Hematopoietic multipotent progenitor cell (in vitro differentiated cells): ENCODE measurements at places on chromosomes 2 and 18.

DNA sequence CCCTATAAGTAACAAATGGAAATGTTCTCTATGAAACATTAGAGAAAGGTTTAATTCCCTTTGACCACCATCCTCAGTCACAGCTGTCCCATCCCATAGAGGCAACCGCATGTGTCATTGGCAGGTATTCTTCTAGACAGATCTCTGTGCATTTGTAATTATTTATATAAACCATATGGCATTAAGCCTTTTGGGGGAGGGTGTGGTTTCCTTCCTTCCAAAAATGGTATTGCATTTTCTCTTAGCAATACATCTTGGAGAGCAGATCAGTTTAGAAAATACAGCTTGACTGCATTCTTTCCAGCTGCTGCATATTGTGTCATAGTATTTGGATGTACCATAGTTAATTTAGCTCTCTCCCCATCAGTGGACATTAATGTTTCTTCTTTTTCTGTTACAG, 57.7 kb downstream of the LCLAT1 start:
- DNase-seq, result no peak

DNA sequence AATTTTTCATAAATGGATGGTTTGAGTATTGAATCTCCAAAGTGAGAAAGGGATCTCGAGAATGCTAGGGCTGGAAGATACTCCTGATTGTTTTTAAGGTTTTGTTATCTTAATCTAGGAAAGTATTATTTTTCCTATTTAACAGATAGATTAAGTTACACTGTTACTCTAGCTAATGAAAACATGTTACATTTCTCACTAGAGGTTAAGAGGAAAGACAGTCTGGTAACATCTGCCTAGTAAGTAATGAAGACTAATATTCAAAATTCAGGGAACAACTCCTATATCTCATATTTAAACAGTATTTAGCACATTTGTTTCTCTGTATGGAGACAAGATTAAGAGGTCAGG, 2.0 kb downstream of the GALNT3 start:
- no peak for DNase-seq

DNA sequence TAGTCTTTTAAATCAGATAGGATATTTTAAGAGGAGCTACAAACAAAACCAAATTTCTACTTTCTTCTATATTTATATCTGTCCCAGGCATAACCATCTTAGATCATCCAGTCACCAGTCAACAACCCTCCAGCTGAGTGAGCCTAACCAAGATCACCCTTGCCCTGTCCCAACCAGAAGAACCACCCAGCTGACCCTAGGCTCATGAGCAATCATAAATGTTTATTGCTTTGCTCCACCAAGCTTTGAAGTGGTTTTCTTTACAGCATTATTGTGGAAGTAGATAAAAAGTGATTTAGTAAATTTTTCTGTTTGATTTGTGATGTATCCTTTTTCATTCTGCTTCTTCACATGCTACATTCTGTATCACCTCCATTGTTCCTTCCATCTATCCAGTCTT, 167.2 kb upstream of the PIEZO2 start:
- DNase-seq, result no peak

DNA sequence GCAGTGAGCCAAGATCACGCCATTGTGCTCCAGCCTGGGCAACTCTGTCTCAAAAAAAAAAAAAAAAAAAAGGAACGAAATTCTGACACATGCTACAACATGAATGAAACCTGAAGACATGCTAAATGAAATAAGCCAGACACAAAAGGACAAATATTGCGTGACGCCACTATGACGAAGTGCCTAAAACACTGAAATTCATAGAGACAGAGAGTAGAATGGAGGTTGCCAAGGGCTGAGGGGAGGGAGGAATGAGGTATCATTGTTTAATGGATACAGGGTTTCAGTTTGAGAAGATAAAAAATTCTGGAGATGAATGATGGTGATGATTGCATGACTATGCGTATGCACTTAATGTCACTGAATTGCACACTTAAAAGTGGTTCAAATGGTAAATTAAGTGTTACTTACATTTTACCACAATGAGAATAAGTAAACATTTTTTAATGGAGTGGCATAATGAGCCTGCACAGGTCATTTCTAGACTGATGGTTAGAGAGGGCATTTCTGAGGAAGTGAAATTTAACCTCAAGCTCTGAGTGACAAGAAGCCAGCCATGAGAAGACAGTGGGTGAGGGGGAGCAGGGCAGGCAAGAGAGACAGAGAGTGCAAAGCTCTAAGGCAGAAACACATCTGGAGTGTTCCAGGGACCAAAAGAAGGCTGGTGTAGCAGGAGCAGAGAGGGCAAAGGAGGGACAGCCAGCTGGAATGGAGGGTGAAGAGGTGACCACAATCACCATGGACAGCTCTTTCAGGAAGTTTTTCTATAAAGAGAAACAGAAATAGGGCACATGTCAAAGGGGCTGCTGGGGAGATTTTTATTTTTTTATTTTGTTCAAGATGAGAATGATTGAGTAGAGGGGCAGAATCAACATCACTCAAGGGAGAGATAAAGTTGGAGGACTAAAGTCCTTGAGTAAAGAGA, 20.6 kb upstream of the EXOC6B start:
- DNase-seq, result no peak

GRCh38 chr2:180706694-180707093, 273.7 kb upstream of the UBE2E3 start:
- DNase-seq, result no peak

DNA sequence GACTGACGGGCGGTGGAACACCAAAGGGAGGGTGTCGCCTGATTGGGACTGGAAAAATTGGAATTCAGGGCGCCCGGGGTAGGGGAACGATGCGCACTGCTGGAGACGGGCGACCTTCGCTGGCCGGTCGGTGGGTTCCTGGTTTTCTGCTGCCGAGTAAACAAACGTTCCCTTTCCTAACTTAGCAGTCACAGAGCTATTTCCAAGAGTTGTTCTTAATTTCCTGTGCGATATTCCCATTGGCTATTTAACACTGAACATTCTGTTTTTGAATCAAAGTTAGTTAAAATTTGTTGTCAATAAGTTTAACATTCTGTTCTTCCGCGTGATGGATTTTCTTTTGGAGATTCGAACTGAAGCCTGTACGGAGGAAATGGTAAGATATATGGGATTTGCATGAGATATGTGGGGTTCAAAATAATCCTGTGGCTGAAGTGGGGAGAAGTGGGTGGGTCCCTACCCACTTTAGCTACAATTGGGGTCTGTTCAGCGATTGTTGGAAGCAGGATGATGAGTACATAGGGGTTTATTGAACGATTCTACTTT, 862 bp downstream of the C18orf54 start:
- no peak for DNase-seq

DNA sequence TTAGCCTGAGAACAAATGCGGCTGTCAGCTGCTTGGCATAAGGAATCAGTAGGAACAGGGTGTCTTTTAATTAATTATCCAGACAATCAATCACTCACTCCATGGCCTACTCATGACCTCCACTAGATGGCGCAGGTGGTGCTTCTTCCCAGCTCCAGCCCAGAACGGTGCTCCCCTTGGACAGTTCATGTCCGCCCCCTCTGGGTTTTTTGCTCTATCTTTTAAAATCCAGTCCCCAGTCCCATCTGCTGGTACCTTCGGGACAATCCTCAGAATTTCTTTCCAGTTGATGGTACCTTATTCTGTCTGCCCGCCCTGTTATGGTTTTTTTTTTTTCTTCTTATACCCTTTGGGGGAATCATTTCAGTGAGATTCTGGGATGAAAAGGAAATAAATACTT, 99.8 kb downstream of the CACNB4 start:
- peak; percentile 5 for DNase-seq

- no peak for DNase-seq
Observed at GRCh38 chr2:34115076-34115475, 516.0 kb upstream of the FAM98A start.

DNA sequence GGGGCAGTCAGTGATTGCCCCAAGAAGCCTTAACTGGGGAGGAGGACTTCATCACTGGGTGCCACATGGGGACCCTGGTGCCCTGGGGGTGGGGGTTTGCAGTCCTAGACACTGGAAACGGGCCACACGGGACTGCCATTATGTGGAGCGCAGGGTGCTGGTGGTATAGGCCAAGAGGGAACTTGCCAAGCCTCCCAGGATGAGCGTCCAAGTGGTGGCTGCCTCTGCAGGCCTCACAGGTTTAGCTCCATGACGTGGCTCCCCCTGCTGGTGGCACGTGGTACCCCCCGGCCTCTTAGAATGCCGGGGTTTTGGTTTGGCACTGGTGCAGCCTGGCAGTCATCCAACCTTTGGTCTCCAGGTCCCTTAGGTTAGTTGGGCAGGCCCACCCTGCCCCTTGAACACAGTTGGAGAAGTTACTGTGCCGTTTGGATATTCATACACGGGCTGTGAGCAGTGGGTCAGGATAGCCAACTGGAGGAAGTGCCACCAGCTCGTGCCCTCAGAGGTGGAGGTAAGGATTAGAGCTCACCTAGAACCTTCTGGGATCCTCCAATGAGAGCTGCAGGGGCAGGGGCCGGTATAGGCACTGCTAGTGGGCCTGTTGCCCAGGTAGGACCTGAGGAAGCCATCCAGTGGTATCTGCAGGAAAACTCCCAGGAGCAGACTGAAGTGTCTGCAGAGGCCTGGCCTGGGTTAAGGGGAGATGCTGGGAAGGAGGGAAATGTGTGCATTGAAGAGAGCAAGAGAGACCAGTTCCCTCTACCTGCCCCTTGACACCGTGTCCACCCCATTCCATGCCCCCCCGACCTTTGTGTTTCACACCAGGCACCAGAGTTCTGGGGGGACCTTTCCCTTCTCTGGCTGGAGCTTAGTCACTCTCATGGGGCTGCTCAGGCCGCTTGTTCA, 5.7 kb downstream of the PTMA start:
- DNase-seq, result peak; percentile 89

DNA sequence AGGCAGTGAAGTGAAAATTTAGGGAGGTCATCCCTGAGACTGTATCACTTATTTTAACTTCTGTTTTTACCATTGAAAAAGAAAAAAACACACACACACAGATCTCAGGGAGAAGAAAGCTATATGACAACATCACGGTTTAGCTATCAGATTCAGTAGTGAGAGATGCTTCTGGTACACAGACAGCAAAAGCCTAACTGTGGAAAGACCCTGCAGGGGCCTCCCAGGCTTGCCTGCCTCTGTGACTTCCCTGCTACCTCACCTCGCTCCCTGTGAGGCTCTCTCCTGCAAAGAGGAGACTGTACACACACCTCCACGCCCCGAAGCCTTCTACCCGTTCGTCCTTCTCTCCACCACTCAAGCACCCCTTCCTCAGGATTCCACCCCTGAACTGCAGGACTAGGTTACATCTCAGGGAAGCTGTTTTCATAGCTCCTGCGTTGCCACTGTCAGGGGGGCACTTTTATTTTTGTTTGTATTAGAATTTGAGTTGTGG, 86.3 kb downstream of the EPB41L3 start:
- DNase-seq, result no peak

- DNase-seq, result no peak
Observed at GRCh38 chr18:74153793-74154192, 5.5 kb downstream of the TIMM21 start.

DNA sequence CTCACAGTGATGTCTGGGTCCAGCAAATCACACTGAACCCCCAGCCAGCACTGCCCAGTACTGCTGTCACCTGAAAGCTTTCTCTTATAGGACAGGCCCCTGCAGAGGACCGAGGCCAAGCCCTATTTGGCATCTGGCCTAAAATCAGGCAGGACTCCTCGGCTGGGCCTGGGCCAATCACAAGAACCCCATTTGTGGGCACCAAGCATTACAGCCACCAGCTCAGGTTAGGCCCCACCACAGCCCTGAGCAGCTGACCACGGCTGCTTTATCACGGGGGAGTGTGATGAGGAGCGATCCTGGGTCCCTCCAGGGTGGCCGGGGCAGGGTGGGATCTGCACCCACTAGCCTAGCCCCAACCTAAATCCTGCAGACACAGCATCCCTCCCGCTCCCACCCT, 8.2 kb downstream of the BIN1 start:
- no peak for DNase-seq

- DNase-seq, result no peak
Observed at GRCh38 chr18:47968721-47969120, 38.3 kb upstream of the SMAD2 start.

DNA sequence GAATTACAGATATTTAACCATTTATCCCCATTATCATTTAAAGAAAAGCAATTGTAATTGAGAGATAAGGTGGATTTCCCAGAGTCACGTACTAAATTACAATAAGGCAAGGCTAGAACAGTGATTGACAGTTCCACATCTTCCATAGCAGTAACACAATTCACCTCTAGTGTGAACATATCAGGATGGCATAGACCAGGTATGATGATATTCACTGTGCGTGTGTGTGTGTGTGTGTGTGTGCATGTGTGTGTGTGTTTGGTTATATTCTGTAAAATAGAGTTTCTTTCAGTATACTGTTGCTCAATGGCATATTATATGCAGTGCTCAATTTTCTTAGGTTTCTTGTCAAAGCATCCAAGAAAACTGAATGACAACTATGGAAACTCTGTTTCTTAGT, 1.7 kb downstream of the SCN2A start:
- no peak for DNase-seq

- DNase-seq, result no peak
Observed at GRCh38 chr2:197261808-197262226, 48.8 kb downstream of the ANKRD44 start.

- no peak for DNase-seq
Observed at GRCh38 chr2:236545248-236545658, 24.4 kb upstream of the ACKR3 start.

DNA sequence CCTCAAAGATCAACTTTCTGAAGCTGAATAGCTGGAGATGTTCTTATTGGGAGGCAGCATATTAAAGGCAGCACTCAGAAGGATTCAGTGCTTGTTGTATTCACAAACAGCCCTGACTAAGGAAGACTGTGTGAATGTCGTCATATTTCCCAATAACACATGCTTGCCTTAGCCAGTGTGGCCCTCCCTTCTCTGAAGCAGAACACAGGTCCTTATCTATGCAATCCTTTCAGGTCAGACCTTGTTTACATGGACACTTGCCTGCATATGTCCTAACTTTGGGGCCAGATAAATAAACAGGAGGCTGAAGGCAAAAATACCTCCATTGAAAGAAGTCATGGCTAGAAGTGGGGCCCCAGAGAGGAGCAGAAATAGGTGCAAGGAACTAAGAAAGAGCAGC, 97.2 kb downstream of the SLC4A3 start:
- DNase-seq, result no peak

DNA sequence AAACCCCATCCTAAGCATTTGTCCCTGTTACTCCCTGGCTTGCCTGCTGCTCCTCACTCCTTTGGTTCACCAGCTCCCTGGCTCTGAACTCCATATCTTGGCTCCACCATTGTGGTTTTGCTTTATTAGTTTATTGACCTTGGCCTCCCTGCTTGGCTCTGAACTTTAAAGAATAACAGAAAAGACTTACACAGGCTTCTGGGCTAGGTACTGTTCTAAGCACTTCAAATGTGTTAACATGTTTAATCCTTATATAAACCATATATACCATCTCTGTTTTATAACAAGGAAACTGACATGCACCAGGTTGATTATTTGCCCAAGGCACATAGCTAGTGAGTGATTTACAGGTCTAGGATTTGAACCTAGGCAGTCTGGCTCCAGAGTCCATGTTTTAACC, 149.7 kb upstream of the CAPN13 start:
- no peak for DNase-seq
